Mucosa of gallbladder (tissue), 1 donor: ENCODE measurements at places on chromosomes 1 and 21. TPM values are rescaled to one million over a fixed set of nuclear protein-coding genes. Genes with fewer than 3 reads are reported as not detected.

Gene LRRC71
- 0.23 TPM for total RNA-seq

Gene SLC2A5
- total RNA-seq: 8.8 TPM

Gene KRTAP19-3
- total RNA-seq: not detected

Gene SELENBP1
- total RNA-seq: 180 TPM

Gene CFAP57
- 0.75 TPM for total RNA-seq

Gene FMO4
- total RNA-seq: 3.6 TPM

Gene CDCA8
- 2.5 TPM for total RNA-seq

Gene SLC16A4
- 52.3 TPM for total RNA-seq
